ENCODE measurements at places on chromosomes 16 and 17. TPM values are rescaled to one million over a fixed set of nuclear protein-coding genes. Genes with fewer than 3 reads are reported as not detected.

DNA sequence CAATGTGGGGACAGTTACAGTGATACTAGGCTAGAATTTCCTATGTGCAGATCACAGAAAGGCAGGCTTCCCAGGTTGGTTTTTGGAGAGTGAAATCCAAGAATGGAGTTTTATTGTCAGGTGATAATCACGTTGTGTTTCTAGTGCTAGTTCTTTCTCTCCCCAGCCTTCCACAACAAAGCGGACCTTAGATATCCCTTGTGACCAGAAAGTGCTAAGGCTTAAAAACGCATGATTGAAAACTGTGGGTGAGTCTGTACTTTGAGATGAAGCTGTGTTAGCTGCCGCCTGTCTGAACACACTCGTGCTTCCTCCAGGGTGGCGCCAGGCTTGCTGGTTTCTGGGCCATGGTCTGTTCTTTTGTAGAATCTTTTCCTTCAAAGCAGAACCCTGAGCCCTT lies 52.1 kb downstream of the BANP start:
- no peak for DNase-seq
- H3K4me3 ChIP-seq = no peak overlapping the region
- H3K27ac ChIP-seq = no peak overlapping the region
- H3K36me3 ChIP-seq = peaks cover 22% of the 10 kb centered on the region

DNA sequence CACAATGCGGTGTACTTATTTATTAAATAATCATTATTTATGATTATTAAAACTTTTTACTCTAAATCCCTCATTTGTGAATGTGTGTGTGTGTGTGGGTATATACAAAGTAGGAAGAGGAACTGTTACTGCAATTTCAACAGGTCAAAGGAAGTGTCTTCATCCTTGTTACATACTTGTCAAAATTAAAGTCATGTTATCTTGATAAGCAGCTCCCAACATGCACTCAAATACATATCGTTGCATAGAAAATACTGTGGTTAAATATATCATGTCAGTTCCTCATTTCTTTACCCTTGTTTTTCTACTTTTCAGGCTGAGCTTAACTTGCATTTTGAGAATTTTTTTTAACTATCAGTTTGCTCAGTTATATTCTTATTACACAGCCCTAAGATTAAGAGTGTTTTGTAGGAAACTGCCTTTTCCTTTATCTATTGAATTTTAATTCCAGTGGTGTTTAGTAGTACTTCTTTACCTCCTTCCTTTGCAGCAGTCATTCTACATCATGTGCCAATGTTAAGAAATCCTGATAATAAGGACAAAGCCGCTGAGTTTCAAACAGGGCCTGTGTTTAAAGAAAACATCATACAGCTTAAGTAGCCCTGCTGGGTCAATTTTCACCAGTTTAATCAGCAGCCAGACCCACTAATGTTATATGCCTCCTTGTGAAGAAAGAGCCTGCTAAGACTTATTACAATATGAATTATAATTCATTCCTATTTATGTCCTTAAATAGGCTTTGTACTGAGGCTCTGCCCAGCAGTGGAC lies 7.2 kb downstream of the EFCAB5 start:
- no peak for DNase-seq
- peaks cover under 1% of the 10 kb centered on the region for H3K36me3 ChIP-seq
- H3K27me3 ChIP-seq = no peaks in the 10 kb centered on the region
- no peak overlapping the region for H3K27ac ChIP-seq

DNA sequence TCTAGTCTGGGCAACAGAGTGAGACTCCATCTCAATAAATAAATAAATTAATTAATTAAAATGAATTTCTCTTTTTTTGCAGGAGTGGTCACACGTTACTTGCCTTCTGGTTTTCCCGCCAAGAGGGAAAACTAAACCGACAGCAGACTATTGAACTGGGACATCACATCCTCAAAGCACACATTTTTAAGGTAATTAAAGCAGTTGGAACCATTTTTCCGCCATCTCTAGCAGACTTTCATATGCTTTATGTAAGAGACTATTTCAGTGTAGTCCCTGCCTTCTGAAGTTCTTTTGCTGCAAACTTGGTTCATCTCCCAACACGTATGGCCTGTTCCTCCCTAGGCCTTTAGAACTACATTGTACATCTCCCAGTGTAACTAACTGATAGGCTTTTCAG lies 66.5 kb downstream of the CYB561 start:
- no peaks in the 10 kb centered on the region for H3K27me3 ChIP-seq
- peaks cover 8% of the 10 kb centered on the region for H3K36me3 ChIP-seq
- no peak overlapping the region for H3K27ac ChIP-seq
- DNase-seq = no peak
- peaks cover 6% of the 10 kb centered on the region for H3K4me1 ChIP-seq
- no peak overlapping the region for H3K4me3 ChIP-seq

GRCh38 chr17:17387498-17388362 lies 84.6 kb downstream of the NT5M start:
- DNase-seq = peak; percentile 32
- H3K4me1 ChIP-seq = peaks cover 19% of the 10 kb centered on the region
- no peak overlapping the region for H3K4me3 ChIP-seq

- H3K27me3 ChIP-seq = no peaks in the 10 kb centered on the region
- H3K27ac ChIP-seq = no peak overlapping the region
- H3K36me3 ChIP-seq = no peaks in the 10 kb centered on the region
- H3K4me3 ChIP-seq = no peak overlapping the region
- H3K4me1 ChIP-seq = no peaks in the 10 kb centered on the region
Measured at GRCh38 chr16:13438064-13438463, 481.9 kb upstream of the ERCC4 start.

- peak; percentile 62 for DNase-seq
- H3K27me3 ChIP-seq = no peaks in the 10 kb centered on the region
- H3K27ac ChIP-seq = no peak overlapping the region
- H3K36me3 ChIP-seq = peaks cover 45% of the 10 kb centered on the region
Measured at GRCh38 chr16:10992797-10993196, 48.4 kb downstream of the CLEC16A start.

GRCh38 chr16:68629351-68629910 lies 15.7 kb upstream of the CDH3 start:
- peak; percentile 43 for DNase-seq
- no peak overlapping the region for H3K27ac ChIP-seq
- no peaks in the 10 kb centered on the region for H3K4me1 ChIP-seq
- peaks cover 8% of the 10 kb centered on the region for H3K27me3 ChIP-seq
- H3K4me3 ChIP-seq = no peak overlapping the region

- H3K36me3 ChIP-seq = no peaks in the 10 kb centered on the region
- no peak for DNase-seq
- no peak overlapping the region for H3K4me3 ChIP-seq
Measured at GRCh38 chr16:72905581-72905980, 142.3 kb downstream of the ZFHX3 start.

GRCh38 chr17:78583091-78583490 lies 5.9 kb upstream of the DNAH17 start:
- DNase-seq = peak; percentile 20
- H3K27me3 ChIP-seq = no peaks in the 10 kb centered on the region
- H3K27ac ChIP-seq = no peak overlapping the region

DNA sequence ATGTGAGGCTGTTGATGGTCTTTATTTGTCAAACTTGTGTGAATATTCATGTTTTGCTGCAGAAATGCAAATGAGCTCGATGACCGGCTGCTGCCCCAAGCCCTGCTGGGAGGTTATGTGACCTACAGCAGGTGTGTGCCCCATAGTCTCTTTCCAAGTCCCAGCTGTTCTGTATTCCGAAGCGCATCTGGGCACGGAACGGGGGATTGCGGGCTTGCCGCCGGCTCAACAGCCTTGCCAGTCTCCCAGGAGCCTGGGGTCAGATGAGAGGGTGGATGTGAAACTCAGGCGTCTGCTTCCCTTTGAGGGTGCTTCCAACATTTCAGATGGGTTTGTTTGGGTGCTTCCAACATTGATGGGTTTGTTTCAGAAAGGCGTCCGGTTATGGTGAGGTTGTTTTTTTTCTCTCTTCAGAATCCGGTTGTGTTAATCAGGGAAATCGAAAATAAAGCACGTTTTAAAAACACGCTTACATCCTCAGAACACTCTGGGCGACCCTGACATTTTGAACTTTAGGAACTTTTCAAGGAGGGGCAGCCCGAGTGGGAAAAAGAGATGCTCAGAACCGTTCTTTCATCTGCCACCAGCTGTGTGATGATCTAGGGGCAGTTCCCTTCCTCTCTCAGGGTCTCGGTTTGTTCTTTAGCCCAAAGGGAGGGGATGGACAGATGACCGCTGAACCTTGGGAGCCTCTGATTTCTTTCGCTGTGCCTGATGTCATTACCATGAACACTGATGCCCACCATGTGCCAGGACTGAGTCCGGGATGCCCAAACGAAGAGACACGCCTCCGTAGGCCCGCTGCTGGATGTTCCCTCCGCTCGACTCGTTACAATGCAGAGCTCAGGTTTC lies 47.8 kb upstream of the AMZ2 start:
- H3K4me3 ChIP-seq = peak overlapping the region; percentile 75
- peaks cover 39% of the 10 kb centered on the region for H3K4me1 ChIP-seq
- H3K36me3 ChIP-seq = no peaks in the 10 kb centered on the region
- no peak overlapping the region for H3K27ac ChIP-seq
- no peak for DNase-seq

GRCh38 chr17:6261466-6261865 lies 173.5 kb downstream of the AIPL1 start:
- no peak overlapping the region for H3K4me3 ChIP-seq
- peaks cover 28% of the 10 kb centered on the region for H3K27me3 ChIP-seq
- no peak overlapping the region for H3K27ac ChIP-seq
- no peak for DNase-seq

- H3K27ac ChIP-seq = no peak overlapping the region
- peaks cover 9% of the 10 kb centered on the region for H3K36me3 ChIP-seq
- no peak overlapping the region for H3K4me3 ChIP-seq
Measured at GRCh38 chr16:27724482-27725235, 174.7 kb downstream of the KATNIP start.

GRCh38 chr17:61323909-61324868 lies 75.5 kb upstream of the TBX2 start:
- H3K27ac ChIP-seq = no peak overlapping the region
- DNase-seq = no peak
- H3K4me1 ChIP-seq = no peaks in the 10 kb centered on the region
- no peaks in the 10 kb centered on the region for H3K36me3 ChIP-seq
- no peak overlapping the region for H3K4me3 ChIP-seq
- no peaks in the 10 kb centered on the region for H3K27me3 ChIP-seq

- no peak overlapping the region for H3K27ac ChIP-seq
- peaks cover 7% of the 10 kb centered on the region for H3K4me1 ChIP-seq
- H3K27me3 ChIP-seq = no peaks in the 10 kb centered on the region
- no peak for DNase-seq
Measured at GRCh38 chr16:3748307-3748706, 31.0 kb upstream of the TRAP1 start.

DNA sequence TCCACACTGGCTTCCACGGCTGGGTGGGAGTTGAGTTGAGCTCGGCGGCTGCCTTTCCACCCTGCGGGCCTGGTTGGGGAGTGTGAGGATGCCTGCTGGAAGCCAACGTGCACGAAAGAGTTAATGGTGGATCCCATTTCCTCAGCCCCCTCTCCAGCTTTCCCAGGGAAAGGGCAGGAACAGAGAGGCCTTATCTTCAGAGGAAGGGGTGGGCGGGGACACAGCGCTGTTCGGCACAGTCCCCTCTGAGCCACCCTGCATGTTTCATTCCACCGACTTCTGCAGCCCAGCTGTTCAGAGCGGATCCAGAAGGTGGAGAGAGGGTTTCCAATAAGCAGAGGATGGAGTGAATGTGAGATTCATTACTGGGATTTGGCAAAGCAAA lies 295.3 kb downstream of the SEC14L1 start:
- no peak for DNase-seq
- H3K4me1 ChIP-seq = peaks cover 83% of the 10 kb centered on the region
- no peaks in the 10 kb centered on the region for H3K27me3 ChIP-seq
- peaks cover 29% of the 10 kb centered on the region for H3K36me3 ChIP-seq
- peak overlapping the region; percentile 89 for H3K4me3 ChIP-seq

GRCh38 chr16:85833219-85833920 lies 33.9 kb downstream of the COX4I1 start:
- H3K27me3 ChIP-seq = peaks cover 39% of the 10 kb centered on the region
- no peak overlapping the region for H3K4me3 ChIP-seq
- DNase-seq = no peak

- peak; percentile 50 for DNase-seq
- no peak overlapping the region for H3K4me3 ChIP-seq
- H3K27ac ChIP-seq = peak overlapping the region; percentile 25
- no peaks in the 10 kb centered on the region for H3K36me3 ChIP-seq
- peaks cover 11% of the 10 kb centered on the region for H3K27me3 ChIP-seq
- peaks cover 32% of the 10 kb centered on the region for H3K4me1 ChIP-seq
Measured at GRCh38 chr17:45388604-45389325, 43.9 kb downstream of the ARHGAP27 start.

- peaks cover 16% of the 10 kb centered on the region for H3K4me1 ChIP-seq
- no peak overlapping the region for H3K4me3 ChIP-seq
- peaks cover 23% of the 10 kb centered on the region for H3K36me3 ChIP-seq
- no peaks in the 10 kb centered on the region for H3K27me3 ChIP-seq
Measured at GRCh38 chr16:29857133-29857760, 5.8 kb downstream of the CDIPT start.

GRCh38 chr17:50909765-50910605 lies 43.8 kb upstream of the TOB1 start:
- no peaks in the 10 kb centered on the region for H3K27me3 ChIP-seq
- H3K4me3 ChIP-seq = peak overlapping the region; percentile 26
- DNase-seq = peak; percentile 94
- H3K4me1 ChIP-seq = peaks cover 63% of the 10 kb centered on the region
- peak overlapping the region; percentile 89 for H3K27ac ChIP-seq

- no peak overlapping the region for H3K4me3 ChIP-seq
- no peaks in the 10 kb centered on the region for H3K27me3 ChIP-seq
- peaks cover 38% of the 10 kb centered on the region for H3K4me1 ChIP-seq
- peaks cover 40% of the 10 kb centered on the region for H3K36me3 ChIP-seq
- peak overlapping the region; percentile 71 for H3K27ac ChIP-seq
Measured at GRCh38 chr17:64056269-64057005, 36.0 kb upstream of the ICAM2 start.

GRCh38 chr16:81315271-81316175 lies 761 bp downstream of the GAN start:
- no peaks in the 10 kb centered on the region for H3K27me3 ChIP-seq
- peak; percentile 51 for DNase-seq
- H3K27ac ChIP-seq = peak overlapping the region; percentile 71
- peaks cover 55% of the 10 kb centered on the region for H3K4me1 ChIP-seq

- H3K27me3 ChIP-seq = peaks cover 15% of the 10 kb centered on the region
- no peak for DNase-seq
- H3K4me3 ChIP-seq = no peak overlapping the region
- H3K4me1 ChIP-seq = no peaks in the 10 kb centered on the region
- H3K27ac ChIP-seq = no peak overlapping the region
Measured at GRCh38 chr17:81334391-81334901, 39.3 kb upstream of the SLC38A10 start.

Gene RAB26
- total RNA-seq = 0.34 TPM

Gene CALB2
- not detected for total RNA-seq

Gene KCNJ12
- total RNA-seq = not detected

Gene P4HB
- 434 TPM for total RNA-seq

Gene CCDC78
- 5.7 TPM for total RNA-seq

Gene PDILT
- total RNA-seq = not detected

Gene TP53TG3C
- total RNA-seq = not detected

Gene TEX14
- 0.23 TPM for total RNA-seq

Gene CA7
- total RNA-seq = 0.27 TPM

Gene IL17C
- not detected for total RNA-seq

Gene YPEL2
- 4.2 TPM for total RNA-seq

Gene ENO3
- total RNA-seq = 31.3 TPM
